SHP77 (cell line): ENCODE measurements at places on chromosomes 7 and 10.

DNA sequence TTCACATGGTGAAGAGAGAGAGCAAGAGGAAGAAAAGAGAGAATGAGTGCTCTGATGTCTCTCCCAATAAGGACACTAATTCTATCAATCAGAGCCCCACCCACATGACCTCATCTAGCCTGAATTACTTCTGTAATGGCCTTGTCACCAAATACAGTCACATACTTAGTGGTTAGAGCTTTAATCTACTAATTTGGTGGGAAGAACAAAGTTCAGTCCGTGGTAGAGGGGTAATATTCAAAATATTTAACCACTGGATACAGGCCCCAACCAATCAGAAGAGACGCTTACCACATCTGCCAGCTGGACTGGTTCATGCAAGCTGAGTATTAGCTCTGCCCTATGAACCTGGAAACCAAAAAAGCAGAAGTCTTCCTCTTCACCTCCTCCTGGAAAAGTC is 336.3 kb upstream of the NFE2L3 start:
- no peak for DNase-seq

- DNase-seq, result no peak
Observed at GRCh38 chr7:101945034-101945758, 127.8 kb downstream of the CUX1 start.

DNA sequence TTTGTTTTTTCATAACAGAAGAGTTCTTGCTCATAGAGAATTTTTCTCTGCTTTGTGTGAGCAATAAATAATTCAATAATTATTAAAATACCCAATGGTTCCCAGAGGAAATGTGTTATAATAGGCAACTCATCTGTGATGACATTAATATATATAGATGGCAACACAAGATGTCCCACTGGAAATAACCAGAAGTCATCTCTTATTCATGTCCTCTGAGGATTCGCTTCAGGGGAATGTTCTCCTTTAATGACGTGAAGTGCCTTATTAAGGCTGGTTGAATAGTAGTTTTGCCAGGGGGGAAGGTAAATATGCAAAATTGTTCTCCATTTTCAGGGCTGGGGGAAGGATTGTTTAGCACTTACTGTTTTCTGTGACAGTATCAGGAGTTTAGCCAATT is 3.1 kb downstream of the SLC39A12 start:
- DNase-seq, result no peak

GRCh38 chr7:131623154-131623553 is 66.7 kb upstream of the PODXL start:
- peak; percentile 4 for DNase-seq

- DNase-seq, result no peak
Observed at GRCh38 chr7:45869426-45869825, 3.5 kb downstream of the CCDC201 start.

DNA sequence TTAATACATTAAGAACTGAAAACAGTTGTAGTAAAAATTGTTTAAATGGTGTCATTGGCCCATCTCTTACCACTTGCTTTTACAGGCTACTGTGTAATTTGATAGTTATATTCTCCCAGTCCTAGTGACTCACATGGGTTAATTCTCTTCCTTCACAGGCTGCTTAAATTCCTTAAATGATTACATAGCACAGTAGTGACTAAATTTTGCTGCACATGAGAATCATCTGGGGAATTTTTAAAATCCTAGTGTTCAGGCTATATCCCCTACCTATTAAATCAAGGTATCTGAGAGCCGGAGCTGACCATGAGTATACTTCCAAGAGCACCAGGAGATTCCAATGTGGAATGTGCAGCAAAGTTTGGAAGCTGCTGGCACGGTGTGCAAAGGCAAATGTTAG is 45.3 kb upstream of the ZNF800 start:
- no peak for DNase-seq

GRCh38 chr10:112960151-112960681 is 10.2 kb downstream of the TCF7L2 start:
- DNase-seq, result no peak

DNA sequence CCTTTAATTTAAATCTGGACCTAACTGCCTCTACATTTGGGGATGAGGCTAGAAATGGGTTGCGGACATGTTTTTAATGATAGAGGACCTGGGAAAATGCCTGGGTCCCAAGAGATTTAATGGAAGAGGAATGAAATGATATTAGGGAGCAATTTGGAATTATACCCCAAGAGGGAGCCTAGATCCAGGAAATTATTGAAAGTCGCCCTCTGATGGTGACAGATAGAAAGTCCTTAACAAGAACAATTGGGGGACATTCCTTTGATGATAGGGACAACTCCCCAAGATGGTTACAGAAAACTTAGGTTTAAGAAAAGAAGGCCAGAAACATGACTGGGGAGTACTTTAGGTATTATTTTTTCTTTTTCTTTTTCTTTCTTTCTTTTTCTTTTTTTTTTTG is 9.5 kb upstream of the TSGA13 start:
- peak; percentile 5 for DNase-seq

DNA sequence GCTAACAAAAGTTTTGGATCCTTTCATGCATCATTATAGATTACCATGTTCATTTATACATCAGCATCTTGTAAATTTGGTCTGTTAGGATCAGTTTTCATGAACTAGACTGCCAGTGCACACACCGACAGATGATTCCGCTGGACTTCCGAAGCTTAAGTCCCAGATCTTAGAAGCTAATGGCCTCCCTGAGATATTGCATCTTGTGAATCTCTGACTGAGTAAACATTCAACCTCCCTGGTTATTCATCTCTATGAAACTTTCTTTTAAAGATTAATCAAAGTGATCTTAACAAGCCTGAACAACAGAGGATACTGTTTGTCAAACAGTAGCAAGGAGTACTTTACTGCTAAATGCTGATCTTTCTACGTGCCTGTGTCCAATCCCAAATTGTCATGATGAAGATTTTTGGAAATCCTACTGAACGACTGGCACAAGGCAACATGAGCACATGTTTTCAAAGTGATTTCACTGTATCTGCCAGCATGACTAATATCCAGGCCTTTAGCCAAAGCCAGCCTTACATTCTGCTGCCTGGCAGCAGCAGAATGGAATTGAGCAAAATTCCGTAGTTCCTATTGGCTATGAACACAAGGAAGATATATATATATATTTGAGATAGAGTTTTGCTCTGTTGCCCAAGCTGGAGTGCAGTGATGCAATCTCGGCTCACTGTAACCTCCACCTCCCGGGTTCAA is 91.3 kb upstream of the ANK3 start:
- no peak for DNase-seq

GRCh38 chr10:132120200-132120599 is 54.5 kb downstream of the JAKMIP3 start:
- no peak for DNase-seq

DNA sequence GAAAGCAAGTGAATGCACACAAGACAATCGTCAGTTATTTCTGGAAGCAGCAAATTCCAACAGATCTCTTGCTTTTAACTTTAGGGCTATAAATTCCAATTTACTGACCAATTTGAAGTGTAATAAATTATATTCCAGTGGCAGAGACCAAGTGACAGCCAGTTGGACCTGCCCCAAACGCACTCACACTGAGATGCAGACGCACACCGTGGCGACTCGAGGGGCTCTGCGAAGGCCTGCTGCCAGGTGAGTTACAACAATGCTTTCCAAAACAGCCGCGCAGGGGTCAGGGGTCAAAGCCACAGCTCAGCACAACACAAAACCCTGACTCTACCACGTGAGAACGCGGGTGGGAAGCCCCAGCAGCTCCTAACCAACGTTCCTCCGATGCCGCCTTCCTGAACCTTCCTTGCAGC is 97.4 kb downstream of the ZRANB1 start:
- no peak for DNase-seq

DNA sequence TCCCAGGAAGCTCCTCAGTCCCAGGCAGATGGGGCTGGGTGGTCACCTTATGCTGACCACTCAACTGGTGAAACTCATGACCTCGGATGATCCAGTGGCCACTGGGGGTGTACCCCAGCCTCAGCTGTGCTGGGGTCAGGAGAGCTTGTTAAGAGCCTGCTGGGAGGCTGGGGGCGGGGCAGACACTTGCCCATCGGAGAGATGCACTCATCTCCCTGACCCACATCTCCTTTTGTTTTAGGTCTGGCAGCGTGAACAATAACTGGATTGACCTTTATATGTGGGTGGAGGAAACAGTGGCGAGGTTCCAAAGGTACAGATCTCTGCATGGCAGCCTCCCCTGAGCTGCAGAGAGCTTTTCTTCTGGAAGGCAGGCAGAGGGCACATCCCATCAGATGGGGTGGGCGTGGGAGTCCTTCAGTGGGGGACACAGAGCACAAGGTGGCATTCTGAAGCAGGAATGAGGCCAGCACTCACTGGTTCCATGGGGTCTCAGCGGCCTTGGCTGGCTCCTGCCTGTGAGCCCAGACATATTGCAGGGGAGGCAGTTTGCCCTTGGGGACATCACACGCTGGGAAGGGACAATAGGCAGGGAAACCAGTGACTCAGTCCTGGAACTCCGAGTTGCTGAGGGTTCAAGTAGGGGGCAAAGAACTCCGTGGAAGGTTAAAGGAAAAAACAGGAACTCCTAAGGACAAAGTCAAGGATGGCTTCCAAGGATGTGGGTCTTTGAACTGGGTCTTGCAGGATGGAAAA is 5.2 kb downstream of the ANTXRL start:
- DNase-seq, result no peak

GRCh38 chr7:24757353-24758275 is at the start of gene GSDME:
TSS of gene GSDME (minus strand) at chr7:24757464. CDS start at chr7:24749774, 7,690 bp downstream.
- no peak for DNase-seq

DNA sequence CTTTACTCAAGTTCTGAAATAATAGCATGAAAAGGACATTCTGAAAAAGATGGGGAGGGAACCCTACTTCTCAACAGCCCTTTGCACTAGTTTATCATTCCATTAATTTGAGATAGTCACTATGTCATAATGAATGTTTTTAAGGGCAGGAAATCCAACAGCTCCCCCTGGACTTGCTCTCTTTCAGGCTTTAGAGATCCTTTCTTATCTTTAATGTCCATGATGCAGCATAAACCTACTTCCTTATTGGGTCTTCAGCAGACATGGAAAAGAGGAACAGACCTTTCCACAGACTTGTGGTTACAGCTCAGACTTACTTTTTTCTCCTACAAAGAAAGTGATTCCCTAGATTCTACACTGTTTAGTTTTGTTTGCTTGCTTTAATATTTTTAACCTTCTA is 87.3 kb downstream of the IDE start:
- no peak for DNase-seq

DNA sequence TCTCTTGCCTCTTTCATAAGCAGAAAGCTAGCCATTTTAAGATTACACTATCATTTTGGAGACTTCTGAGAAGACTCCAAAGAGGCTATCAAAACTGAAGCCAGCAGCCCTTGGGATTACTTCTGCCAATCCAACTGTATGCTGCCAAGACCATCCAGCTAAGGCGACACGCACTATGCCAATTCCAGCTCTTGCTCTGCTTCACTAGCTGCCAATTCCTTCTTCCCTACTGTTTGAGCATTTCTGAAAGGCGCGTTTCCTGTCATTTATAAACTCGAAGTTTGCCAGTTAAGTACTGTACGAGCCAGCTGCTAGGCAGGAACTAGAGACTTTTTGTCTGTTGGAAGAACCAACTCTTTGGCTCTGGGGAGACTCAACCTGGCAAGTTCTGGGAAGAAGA is 36.5 kb downstream of the MALSU1 start:
- DNase-seq, result no peak

DNA sequence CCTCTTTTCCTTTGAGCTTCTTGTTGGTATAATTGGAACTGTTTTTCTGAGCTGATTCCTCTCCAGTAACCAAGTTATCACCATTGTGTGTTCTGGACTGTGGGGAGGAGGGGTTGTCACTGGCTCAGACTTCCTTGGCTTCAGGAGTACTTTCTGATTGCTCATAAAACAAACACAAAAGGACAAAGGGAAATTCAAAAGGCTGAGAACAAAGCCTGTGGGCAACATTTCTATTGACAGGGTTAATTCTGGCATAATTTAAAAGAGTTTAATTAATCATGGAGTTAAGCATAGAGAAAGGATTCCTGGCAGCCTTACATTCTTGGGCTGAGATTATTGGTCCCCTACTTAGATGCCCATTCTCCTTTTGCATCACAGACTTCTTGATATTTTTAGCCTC is 222.9 kb upstream of the KMT2E start:
- no peak for DNase-seq

DNA sequence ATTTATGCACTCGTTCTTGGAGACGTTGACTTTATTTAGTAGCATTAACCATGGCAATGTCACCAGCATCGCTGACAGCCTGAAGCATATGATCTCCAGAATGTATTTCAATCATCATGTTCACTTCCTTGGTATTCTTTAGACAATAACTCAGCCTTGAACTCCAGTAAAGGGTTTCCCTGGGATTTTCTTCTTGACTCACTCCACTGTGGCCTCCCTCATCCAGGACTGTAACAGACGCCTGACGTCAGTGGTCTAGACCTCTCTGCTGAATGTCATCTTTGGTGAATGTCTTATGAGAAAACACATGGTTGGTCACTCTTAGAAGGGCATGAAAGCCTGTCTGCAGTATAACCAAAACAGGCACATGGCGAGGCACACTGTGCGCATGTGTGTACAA is 64.4 kb downstream of the EGFR start:
- DNase-seq, result no peak

- DNase-seq, result no peak
Observed at GRCh38 chr7:33400214-33400538, 270.8 kb downstream of the BBS9 start.

GRCh38 chr10:76700241-76700640 is 937.4 kb downstream of the KCNMA1 start:
- DNase-seq, result no peak

DNA sequence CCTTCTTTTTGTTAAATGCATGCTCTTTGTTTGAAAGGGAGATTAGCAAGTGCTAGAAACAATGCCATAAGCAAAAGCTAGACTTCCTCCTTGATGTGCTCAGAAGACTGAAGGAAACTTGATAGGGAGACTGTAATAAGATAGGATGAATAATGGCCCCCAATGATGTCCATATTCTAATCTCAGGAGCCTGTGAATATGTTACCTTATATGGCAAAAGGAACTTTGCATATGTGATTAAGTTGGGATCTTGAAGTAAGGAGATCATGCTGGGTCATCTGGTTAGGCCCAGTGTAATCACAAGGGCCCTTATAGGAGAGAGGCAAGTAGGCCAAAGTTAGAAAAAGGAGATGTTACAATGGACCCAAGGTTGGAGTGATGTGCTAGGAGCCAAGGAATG is 13.6 kb upstream of the LIPM start:
- DNase-seq, result no peak

DNA sequence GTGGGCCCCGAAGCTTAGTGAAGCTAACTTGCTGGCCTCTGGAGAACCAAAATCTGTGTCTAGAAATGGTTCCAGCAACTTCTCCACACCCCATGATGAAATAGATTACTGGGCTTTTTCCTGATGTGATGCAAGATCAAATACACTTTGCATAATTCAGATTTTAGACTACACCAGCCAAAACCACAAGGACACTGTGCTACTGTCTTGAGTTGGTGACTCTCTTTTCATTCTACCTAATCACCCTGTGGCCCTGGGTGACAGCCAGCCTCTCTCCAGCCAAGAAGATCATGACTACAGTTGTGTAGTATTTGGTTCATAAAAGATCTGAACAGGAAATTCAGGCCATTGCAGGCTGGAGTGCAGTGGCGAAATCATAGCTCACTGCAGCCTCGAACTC is 22.2 kb downstream of the AZGP1 start:
- DNase-seq, result no peak
